Kidney (tissue), 22 donors: ENCODE measurements at places on chromosomes 3 and 15. TPM values are rescaled to one million over a fixed set of nuclear protein-coding genes. Genes with fewer than 3 reads are reported as not detected.

- H3K27ac ChIP-seq: no peak overlapping the region
- no peaks in the 10 kb centered on the region for H3K4me1 ChIP-seq
Measured at GRCh38 chr3:145219355-145220235, 941.4 kb downstream of the PLOD2 start.

- DNase-seq: no peak
- no peak overlapping the region for H3K27ac ChIP-seq
- H3K36me3 ChIP-seq: no peaks in the 10 kb centered on the region
- H3K27me3 ChIP-seq: no peaks in the 10 kb centered on the region
- no peak overlapping the region for H3K4me3 ChIP-seq
- H3K4me1 ChIP-seq: no peaks in the 10 kb centered on the region
Measured at GRCh38 chr3:153372326-153372725, 210.3 kb downstream of the RAP2B start.

GRCh38 chr3:99839613-99840012 lies 22.0 kb downstream of the CMSS1 start:
- H3K27ac ChIP-seq: no peak overlapping the region
- no peaks in the 10 kb centered on the region for H3K36me3 ChIP-seq
- no peaks in the 10 kb centered on the region for H3K27me3 ChIP-seq
- no peak for DNase-seq
- H3K4me3 ChIP-seq: no peak overlapping the region
- peaks cover 2% of the 10 kb centered on the region for H3K4me1 ChIP-seq

GRCh38 chr15:38868326-38869114 lies 303.9 kb upstream of the RASGRP1 start:
- H3K27ac ChIP-seq: no peak overlapping the region
- no peaks in the 10 kb centered on the region for H3K36me3 ChIP-seq
- no peaks in the 10 kb centered on the region for H3K4me1 ChIP-seq
- H3K4me3 ChIP-seq: no peak overlapping the region

- H3K4me3 ChIP-seq: no peak overlapping the region
- H3K4me1 ChIP-seq: no peaks in the 10 kb centered on the region
- H3K27ac ChIP-seq: no peak overlapping the region
- no peaks in the 10 kb centered on the region for H3K27me3 ChIP-seq
Measured at GRCh38 chr15:87623832-87624231, 632.7 kb downstream of the NTRK3 start.

DNA sequence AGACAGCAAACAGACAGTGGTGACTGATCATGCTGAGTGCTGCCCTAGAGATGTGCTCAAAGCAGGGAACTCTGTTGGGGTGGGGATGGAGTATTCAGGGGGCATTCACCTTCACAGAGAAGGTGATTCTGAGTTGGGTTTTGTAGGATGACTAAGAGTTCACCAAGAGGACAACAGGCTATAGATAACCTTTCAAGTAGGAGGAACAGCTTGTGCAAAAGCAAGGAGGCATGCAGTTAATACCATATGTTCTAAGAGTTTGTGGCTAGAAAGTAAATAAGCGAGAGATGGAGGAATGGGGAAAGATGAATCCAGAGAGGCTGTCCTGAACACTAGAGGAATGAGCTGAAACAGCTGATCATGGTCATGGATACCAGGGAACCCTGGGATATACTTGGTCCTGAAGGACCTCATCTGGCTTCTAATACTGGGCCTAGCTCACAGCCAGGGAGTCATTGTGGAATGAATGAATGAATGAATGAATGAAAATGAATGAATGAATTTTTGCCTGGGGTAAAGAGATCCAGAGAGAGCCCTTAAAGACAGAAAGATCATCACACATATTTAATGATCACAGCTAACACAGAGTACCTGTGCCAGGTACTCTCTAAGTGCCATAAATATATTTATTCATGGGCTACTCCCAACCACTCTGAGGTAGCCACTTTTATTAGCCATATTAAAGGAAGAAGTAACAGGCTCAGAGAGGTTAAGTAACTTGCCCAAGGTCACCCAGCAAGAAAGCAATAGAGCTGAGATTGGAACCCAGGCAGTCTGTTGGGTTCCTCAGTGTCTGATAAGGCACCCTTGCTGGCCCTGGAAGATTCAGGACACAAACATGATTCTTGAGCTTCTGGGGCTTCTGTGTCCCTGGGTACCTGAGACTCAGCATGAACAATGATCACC lies 22.0 kb downstream of the SMAD6 start:
- DNase-seq: no peak
- no peaks in the 10 kb centered on the region for H3K27me3 ChIP-seq
- H3K4me3 ChIP-seq: no peak overlapping the region
- H3K4me1 ChIP-seq: peaks cover 21% of the 10 kb centered on the region
- no peak overlapping the region for H3K27ac ChIP-seq
- peaks cover 3% of the 10 kb centered on the region for H3K36me3 ChIP-seq

DNA sequence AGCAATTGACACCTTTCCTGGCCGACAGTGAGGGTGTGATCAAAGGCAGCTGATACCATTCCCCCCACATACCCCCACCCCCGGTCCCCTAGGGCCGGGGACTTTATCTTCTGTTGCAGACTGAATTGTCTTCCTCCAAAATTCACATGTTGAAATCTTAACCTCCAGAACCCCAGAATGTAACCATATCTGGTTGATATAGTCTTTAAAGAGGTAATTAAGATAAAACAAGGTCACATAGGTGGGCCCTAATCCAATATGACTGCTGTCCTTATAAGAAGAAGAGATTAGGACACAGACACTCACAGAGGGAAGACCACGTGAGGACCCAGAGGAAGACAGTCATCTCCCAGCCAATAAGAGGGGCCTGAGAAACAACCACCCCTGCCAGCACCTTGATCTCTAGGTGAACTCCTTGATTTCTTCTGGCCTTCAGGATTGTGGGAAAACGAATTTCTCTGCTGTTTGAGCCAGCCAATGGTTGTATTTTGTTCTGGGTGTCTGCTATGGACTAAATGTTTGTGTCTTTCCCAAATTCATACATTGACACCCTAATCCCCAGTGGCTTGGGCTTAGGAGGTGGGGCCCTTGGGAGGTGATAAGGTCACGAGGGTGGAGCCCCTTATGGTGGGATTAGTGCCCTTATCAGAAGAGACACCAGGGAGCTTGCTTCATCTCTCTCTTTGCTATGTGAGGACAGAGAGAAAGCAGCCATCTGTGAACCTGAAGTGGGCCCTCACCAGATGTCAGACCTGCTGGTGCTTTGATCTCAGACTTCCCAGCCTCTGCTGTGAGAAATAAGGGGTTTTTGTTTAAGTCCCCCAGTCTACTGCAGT lies 144.0 kb downstream of the CHSY1 start:
- H3K27me3 ChIP-seq: no peaks in the 10 kb centered on the region
- H3K36me3 ChIP-seq: no peaks in the 10 kb centered on the region
- DNase-seq: peak; percentile 25
- H3K27ac ChIP-seq: no peak overlapping the region

- H3K4me1 ChIP-seq: peaks cover 5% of the 10 kb centered on the region
- peak; percentile 86 for DNase-seq
- no peak within 1 kb of the TSS for H3K27ac ChIP-seq
- H3K27me3 ChIP-seq: no peaks in the 10 kb centered on the region
- peak within 1 kb of the TSS; percentile 45 for H3K4me3 ChIP-seq
Measured at GRCh38 chr15:64911311-64912186, at the start of gene ANKDD1A. Gene ANKDD1A (plus strand): TSS chr15:64911902. CDS start chr15:64911931, 29 bp downstream.

DNA sequence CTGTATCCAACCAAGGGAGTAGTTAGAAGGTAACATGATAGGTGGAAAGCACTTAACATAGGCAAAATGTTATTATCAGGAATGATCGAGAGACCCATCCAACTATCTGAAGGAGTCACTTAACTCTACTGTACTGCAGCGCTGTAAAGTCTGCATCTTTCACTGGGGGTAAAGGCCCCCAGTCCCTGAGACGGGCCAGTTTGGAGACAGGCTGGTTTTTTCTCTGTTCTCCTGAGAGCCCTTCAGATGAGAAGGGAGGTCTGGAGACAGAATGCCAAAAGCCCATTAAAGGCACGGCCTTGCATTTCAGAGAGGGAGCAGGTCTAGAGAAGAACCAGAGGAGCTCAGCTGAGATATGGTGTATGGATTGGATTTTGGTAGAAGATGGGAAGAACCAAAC lies 71.3 kb upstream of the CGNL1 start:
- no peaks in the 10 kb centered on the region for H3K36me3 ChIP-seq
- H3K4me1 ChIP-seq: peaks cover 2% of the 10 kb centered on the region
- H3K27ac ChIP-seq: no peak overlapping the region
- no peak for DNase-seq
- no peaks in the 10 kb centered on the region for H3K27me3 ChIP-seq

DNA sequence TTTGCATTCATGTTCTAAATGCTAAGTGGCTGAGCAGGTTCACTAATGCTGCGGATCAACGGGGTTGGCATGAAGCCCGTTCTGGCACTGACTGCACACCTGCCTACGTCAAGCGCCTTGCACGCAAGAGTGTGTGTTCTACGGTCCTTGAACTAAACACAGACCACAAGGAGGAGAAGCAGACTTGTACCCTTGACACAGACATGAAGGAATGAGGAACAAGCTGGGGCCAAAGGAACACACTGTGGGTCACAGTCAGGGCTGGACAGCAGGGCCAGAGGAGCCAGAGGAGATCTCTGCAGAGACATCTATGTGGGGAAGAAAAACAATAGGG lies 48.0 kb upstream of the LDHAL6B start:
- H3K36me3 ChIP-seq: peaks cover 6% of the 10 kb centered on the region
- H3K27ac ChIP-seq: no peak overlapping the region
- H3K4me3 ChIP-seq: no peak overlapping the region
- no peaks in the 10 kb centered on the region for H3K4me1 ChIP-seq
- H3K27me3 ChIP-seq: no peaks in the 10 kb centered on the region

DNA sequence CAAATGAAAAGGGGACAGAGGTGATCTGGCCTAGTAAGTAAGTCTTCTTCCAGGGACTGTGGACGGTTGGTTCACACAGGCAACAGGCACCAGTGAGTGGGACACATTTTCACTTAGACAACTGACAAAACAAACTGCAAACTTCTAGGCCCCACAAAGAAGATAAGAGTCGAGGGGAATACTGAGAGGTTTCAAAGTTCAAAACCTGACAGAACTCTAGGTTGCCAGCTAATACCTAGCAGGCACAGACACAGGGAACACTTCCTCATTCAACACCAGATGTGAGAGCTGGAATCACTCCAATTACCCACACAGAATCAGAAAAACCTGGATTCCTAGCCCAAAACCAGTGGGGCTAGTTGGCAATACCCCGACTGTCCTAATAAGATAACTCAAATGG lies 621.7 kb downstream of the ZPLD1 start:
- no peaks in the 10 kb centered on the region for H3K36me3 ChIP-seq
- no peak overlapping the region for H3K4me3 ChIP-seq
- DNase-seq: no peak

DNA sequence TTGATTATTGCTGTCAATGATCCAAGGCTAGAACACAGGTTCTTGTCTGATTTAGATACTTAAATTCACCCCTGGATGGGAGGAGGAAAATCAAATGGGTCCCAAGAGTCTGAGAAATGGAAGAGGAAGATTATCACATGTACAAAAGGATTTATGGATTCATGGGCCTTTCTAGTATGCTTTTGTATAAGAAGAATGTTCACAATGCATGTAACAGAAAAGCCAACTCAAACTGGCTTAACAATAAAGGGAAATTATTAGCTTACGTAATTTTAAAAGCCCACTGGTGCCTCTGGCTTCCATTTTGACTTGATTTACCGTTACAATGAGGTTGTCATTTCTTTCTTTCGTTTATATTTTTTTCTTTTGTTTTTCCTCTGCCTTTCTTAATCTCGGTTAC lies 782.5 kb upstream of the GRM7 start:
- DNase-seq: no peak
- no peak overlapping the region for H3K4me3 ChIP-seq
- no peak overlapping the region for H3K27ac ChIP-seq
- no peaks in the 10 kb centered on the region for H3K4me1 ChIP-seq
- H3K36me3 ChIP-seq: no peaks in the 10 kb centered on the region
- no peaks in the 10 kb centered on the region for H3K27me3 ChIP-seq

- H3K4me3 ChIP-seq: peak within 1 kb of the TSS; percentile 72
- H3K27ac ChIP-seq: no peak within 1 kb of the TSS
- H3K36me3 ChIP-seq: peaks cover 13% of the 10 kb centered on the region
- no peaks in the 10 kb centered on the region for H3K27me3 ChIP-seq
- no peaks in the 10 kb centered on the region for H3K4me1 ChIP-seq
- DNase-seq: peak; percentile 91
Measured at GRCh38 chr3:44584646-44585501, at the start of gene ZNF660. Gene ZNF660 (plus strand): TSS chr3:44584964. CDS start chr3:44594194, 9,230 bp downstream.

DNA sequence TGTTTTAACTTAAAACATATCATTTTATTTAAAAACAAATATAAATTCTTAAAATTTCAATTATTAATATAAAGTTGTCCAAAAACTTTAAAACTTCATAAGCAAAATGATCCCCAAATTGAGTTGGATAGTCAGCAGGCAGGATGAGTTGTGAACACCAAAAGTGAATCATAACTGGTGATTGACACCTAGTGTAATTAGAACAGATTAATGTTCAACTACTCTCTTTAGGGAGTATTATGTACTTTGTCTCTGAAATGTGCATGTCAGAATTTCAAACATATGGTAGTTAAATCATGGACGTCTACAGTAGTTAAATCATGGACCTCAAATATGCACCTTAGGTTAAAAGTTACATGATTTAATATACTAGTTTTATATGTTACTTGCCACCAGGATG lies 2.9 kb upstream of the SI start:
- H3K27ac ChIP-seq: no peak overlapping the region
- no peak for DNase-seq
- H3K36me3 ChIP-seq: no peaks in the 10 kb centered on the region
- H3K4me3 ChIP-seq: no peak overlapping the region

DNA sequence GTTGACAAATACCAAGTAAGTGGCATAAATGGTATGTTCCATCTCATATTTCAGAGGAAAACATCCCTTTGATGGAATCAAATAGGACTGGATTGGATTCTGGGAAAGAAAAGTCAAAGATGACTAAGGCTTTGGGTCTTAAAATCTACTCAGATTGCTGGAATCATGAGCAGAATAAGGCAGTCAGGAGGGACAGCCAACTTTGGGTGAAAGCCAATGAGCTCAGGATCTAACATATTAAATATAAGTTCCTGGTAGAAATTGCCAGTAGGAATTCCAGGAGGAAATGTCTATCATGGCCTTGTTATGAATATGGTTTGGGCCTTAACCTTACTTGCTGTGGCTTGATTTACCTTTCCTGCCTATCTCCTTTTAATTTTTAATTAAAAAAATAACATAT lies 55.3 kb downstream of the ISL2 start:
- no peak for DNase-seq
- H3K36me3 ChIP-seq: no peaks in the 10 kb centered on the region
- H3K27ac ChIP-seq: no peak overlapping the region
- no peaks in the 10 kb centered on the region for H3K4me1 ChIP-seq
- no peaks in the 10 kb centered on the region for H3K27me3 ChIP-seq

GRCh38 chr15:60865507-60865906 lies 363.6 kb downstream of the RORA start:
- H3K27me3 ChIP-seq: no peaks in the 10 kb centered on the region
- no peak overlapping the region for H3K27ac ChIP-seq
- H3K36me3 ChIP-seq: no peaks in the 10 kb centered on the region
- no peak for DNase-seq

TM4SF1 gene
- total RNA-seq: 173 TPM

COL6A5 gene
- 0.41 TPM for total RNA-seq

HCLS1 gene
- total RNA-seq: 102 TPM

AGBL1 gene
- total RNA-seq: not detected

LRTM1 gene
- total RNA-seq: not detected

HIGD2B gene
- total RNA-seq: not detected
